ENCODE measurements at places on chromosomes 5 and 9.

GRCh38 chr9:130857864-130858738 lies 23.0 kb downstream of the ABL1 start:
- DNase-seq = no peak

- DNase-seq = no peak
Measured at GRCh38 chr9:127407492-127407843, 10.5 kb downstream of the SLC2A8 start.

DNA sequence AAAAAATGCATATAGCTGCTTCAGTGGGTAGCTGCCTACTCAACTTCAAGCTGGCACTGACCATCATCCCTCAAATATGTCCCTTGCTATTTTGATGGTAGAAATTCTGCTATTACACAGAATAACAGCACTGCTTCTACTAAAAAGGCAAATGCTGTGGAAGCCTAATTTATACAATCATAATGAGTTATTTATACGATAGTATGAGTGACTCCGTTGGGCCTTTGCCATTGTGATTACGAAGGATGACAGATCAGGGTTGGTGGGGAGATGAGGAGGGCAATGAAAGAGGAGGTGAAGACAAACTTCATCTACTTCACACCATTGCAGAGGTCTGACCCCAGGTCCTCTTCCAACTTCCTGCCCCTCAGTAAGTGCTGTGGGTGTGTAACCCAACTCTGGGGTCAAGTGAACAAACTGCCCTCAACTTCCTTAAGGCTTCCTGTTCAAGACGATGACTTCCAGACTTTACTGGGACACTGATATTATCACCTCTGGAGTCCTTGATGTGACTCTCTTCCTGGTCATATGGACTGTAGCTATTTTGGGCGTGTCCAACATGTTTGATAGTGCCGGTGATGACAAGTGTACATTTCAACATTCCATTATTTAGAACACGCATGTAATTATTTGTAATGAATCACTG lies 74.1 kb upstream of the RPS23 start:
- DNase-seq = no peak

DNA sequence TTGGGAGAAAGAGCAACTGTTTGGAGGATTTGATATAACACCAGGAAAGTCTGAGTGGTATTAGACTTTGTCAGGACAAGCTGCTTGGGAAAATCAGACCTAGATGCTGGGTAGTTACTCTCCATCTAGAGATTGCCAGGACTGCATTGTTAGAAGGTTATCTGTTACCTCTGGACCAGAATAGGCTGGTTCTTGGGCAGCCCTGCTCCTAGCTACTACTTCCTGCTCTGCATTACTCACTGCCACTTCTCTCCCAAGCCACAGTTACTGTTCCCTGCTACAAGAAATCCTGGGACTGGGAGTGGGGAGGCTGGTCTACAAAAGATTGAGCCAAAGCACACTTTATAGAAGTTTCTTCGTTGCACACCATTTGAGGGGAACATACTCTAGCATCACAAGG lies 95.5 kb upstream of the KCNN2 start:
- DNase-seq = no peak

GRCh38 chr5:72433522-72433921 lies 73.7 kb downstream of the ZNF366 start:
- DNase-seq = no peak

DNA sequence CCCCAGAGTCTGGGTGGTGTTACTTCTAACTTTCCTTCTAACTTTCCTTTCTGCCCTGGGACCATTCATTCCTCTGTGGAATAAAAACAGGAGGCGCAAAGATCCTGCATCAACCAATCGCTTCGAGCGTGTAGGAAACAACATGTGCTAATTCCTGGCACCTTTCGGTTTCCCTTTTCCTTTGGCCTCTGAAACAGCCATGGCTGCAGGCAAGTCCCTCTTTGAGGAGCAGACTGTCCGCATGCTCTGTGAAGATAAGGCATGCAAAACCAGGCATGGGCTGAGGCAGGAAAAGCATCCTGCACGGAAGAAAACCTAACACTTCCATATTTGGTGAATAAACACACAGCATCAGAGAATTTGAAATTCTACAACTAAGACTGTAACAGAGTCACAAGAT lies 128.3 kb downstream of the HSD17B3 start:
- DNase-seq = no peak

- no peak for DNase-seq
Measured at GRCh38 chr5:139133282-139133681, 64.9 kb downstream of the SIL1 start.

- DNase-seq = no peak
Measured at GRCh38 chr9:129231022-129231739, 53.1 kb upstream of the IER5L start.

DNA sequence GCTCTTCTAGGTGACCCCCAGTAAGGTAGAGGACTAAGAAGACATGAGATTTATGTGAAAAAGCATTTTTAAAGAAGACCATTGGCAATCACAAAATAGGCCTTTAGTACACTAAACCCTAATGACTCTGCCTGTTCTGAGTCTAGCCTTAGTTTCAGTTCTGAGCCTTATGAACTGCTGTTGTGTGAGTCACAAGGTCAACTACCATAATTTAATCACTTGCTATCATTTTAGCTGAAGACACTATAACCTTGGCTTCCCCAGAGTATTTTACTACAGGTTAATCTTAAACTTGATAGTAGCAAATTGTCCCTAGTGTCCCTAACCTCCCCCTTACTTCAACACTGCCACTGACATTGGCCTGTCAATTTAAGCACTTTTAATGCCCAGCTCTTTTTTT lies 34.4 kb downstream of the APC start:
- DNase-seq = no peak

GRCh38 chr9:3968891-3969290 lies 331.0 kb downstream of the GLIS3 start:
- no peak for DNase-seq

GRCh38 chr9:118029425-118029824 lies 325.2 kb downstream of the TLR4 start:
- no peak for DNase-seq

- no peak for DNase-seq
Measured at GRCh38 chr5:165497707-165498106, 1992.3 kb downstream of the MAT2B start.

DNA sequence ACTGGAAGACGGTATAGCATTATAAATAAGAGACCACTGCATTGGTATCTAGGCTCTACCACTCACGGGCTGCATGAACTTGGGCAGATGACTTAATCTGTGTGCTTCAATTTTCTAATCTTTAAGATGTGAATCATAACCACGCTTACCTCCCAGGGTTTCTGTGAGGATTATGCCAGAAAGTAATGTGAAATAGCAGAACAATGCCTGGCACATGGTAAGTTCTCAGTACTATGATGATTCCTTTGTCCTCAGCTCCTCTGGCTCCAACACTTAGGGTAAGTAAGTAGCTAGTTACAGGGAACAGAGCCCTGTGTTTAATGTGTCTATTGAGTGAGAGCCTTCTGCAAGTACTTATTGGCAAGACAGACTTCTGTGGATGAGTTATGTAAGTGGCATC lies 31.1 kb downstream of the POU4F3 start:
- no peak for DNase-seq
